Cardiac fibroblast (primary cell): ENCODE measurements at places on chromosomes 2 and 18.
A peak's percentile ranks its signal among the peaks of the same experiment; 100 is the strongest.

DNA sequence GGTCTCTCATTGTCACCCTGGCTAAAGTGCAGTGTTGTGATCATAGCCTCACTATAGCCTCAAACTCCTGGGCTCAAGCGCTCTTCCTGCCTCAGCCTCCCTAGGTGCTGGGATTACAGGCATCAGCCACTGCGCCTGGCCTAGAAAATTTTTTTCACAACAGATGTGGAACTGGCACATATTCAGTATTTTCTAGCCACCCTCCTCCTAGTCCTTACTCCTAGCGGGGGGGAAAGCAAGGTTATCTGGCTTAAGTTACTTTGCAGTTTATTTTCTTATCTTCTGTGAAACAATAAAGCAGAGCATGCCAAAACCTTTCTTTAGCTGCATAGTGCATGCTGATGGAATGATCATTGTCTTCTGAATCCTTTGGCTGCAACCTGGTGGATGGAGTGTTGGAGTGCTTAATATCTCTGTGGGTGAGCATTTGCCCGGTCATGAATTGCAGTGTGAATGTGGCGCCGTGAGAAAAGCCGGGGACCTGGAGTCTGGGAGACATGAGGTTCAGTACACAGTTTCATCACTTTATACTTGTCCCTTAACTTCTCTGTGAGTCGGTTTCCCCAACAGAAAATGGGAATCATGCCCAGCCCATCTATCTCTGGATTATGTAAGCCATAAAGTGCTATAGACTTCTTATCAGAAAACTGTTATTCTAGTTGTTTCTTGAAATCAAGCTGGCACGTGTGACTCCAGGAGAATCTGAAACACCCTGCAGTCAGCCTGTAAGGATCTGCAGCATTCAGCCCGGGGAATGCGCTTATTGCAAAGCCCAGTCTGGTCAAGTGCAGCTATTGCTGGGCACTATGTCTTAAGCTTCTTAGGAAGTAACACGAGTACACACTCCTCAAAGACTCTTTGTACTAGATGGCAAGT, 38.2 kb upstream of the MAP3K20 start:
- DNase-seq = peak; percentile 19

GRCh38 chr18:60446821-60447220, 74.2 kb upstream of the MC4R start:
- DNase-seq = no peak

DNA sequence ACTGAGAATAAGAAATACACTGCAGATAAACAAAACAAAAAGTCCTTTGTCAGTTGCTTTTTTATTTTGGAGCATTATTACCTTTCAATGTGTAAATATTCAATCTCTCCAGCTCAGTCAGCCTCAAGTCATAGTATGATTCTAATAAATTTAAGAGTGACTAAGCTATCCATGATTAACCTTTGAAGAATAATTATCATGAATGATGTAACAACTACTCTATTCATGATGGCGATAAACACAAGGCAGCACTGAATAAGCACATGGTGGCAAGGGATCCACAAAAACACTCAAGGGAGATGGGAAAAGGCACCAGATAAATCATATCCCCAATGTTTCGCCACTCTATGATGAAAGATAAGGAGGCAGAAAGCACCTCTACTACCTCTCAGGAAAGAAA, 67.0 kb downstream of the MAP4K3 start:
- no peak for DNase-seq

- no peak for DNase-seq
These were observed 157.2 kb upstream of the COPS8 start for GRCh38 chr2:236928380-236929037.

DNA sequence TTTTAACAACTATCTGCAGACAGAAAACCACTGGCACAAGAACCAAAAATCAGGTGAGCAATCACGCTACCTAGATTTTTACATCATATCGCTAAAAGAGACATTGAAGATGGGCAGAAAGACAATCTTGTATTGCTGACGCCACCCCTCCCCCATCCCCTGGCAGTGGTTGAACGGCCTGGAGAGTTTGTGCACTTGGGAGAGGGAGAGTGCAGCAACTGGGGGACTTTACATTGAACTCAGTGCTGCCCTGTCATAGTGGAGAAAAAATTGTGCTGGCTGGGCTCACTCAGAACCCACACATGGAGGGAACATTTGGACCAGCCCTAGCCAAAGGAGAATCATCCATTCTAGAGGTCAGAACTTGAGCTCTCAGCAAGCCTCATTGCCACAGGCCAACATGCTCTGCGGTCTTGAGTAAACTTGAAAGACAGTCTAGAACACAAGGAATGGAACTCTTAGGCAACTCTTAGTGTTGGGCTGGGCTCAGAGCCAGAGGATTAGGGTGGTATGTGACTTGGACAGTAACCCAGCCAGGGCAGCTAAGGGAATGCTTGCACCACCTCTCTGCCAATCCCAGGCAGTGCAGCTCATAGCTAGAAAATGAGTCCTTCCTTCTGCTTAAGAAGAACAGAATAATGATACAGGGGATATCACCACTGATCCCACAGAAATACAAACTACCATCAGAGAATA, 220.0 kb upstream of the CYP26B1 start:
- peak; percentile 98 for DNase-seq

DNA sequence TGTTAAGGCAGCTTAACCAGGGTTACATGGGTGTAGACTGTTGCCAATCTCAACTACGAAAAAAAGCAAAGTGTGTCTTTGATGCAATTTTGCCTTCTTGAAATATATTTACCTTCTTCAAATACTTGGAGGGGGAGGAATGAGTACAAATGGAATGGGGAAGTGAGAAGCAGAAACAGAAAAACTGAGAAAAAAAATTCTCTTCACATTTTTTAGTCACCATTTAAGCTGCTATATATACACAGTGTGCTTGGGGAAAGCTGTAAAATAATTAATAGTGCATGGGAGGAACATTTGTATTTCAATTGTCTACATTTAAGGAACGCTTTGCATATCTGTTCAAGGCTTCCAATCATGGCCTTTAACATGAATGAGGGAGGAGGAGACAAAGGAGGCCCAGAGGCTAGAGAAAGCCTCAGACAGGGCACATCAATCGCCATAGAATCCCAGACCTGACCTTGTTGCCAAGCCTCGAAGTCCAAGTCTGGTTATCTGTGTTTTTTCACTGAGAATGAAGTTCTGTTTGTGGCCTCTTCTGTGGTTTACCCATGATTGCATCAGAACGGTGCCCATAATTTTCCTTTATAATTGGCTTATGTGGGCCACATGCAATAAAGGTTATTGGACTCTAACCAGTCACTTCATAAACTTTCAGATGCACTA, 158.6 kb downstream of the PIK3C3 start:
- peak; percentile 45 for DNase-seq

DNA sequence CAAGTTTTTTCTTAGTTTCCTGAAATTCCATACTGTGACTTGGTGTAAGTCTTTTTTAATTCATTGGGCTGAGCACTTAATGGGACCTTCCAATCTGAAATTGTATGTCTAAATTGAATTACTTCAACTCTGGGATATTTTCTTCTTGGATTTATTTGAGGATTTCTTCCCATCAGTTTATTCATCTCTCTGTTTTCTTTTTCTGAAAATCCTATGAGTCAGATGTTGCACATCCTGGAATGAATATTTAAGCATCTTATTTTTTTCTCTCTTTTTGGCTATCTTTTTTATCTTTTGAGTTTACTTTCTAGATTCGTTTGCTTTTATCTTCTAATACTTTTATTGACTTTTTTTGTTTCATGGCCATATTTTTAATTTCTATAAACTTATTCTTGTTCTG, 55.4 kb upstream of the ACYP2 start:
- DNase-seq = peak; percentile 55

DNA sequence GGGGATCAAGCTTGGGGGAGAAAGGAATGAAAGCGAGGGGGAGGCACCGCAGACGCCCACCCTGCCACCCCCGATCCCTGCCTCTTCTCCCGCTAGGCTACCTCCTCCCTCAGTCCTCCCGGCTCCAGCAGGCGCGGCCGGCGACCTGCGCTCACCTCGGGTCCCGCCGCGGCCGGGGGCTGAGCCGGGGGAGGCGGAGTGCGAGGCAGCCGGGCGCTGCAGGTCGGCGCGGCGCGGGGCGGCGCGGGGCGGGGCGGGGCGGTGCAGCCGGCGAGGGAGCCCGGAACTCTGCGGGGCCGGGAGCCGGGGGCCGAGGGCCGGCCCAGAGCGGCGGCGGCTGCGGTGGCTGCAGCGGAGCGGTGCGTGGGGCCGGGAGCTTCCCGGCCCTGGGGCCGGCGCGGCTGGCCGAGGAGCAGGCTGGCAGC, 477 bp downstream of the ACVR1 start:
- no peak for DNase-seq

DNA sequence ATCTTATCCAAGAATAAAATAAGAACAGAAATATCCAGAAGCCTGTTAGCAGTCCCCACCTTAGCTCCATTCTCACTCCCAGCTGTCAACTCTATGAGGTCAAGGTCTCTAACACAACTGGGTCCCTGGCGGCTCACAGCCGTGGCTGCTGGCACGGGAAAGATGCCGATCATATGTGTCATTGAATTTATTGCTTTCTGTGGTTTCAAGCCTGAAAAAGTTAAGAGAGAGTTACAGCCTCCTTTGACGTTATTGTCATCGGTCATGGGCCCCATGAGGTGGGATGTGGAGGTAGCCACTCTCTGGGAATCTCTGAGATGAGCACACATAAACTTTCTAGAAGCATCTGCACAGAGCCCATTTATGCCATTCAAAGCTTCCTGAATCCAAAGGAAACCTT, 28.7 kb upstream of the CABLES1 start:
- DNase-seq = peak; percentile 67

DNA sequence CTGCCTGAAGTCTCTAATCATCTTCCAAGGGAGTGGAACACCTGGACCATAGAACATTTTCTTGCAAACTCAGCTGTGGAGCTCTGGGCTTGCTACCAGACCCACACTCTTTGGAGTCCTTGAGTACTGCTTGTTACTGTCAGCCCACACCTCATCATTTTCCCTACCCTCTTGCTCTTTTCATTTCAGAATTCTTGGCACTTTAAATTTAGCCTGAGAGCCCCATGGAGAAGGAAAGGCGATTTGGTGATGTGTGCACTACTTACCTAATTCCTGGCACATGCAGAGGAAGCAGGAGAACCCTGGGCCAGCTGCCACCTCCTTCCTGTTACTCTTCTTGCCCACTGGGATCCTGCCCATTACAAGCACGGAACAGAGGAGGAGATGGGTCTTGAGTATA, 31.7 kb downstream of the TMEM178A start:
- peak; percentile 14 for DNase-seq

DNA sequence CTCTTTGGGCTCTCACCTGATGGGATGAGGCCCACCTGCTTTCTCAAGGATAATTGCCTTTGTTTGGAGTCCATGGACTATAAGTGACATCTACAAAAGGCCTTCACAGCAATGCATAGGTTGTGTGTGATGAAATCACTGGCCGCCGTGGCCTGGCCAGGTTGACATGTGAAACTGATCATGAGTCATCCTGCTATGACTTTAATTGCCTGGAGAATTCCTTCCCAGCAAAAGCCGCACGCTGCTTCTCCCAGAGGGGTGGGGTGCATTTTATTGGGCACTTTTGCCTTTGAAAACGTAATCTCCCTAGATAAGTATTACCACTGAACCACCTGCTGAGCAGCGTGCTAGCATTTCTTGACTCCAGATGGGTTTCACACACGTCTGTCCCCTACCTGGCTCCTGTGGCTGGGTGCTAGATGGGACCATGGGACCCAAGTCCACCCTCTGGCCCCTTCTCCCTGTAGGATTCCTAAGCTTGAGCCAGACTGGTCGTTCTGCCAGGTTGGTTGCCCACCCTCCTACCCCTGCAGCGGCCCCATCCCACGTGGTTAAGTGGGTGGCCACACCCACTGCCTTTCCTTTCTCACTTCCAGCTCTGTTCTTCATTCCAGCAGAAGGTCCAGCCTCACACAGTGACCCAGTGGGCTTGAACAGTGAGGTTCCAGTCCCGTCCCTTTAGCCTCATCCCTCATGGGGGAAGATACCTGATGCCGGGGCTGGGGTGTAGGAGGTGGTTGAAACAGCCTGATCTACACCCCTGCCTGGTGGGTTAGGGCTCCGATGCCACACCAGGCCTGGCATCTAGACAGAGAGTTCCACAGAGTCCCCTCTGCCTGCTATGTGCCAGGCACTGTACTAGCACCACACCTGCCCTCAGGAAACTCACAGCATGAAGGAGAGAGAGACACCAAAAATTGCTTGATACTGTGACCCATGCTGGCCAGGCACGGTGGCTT, 89.6 kb downstream of the GBX2 start:
- DNase-seq = peak; percentile 63
